T-helper 1 cell (primary cell): ENCODE measurements at places on chromosomes 6 and 20.

DNA sequence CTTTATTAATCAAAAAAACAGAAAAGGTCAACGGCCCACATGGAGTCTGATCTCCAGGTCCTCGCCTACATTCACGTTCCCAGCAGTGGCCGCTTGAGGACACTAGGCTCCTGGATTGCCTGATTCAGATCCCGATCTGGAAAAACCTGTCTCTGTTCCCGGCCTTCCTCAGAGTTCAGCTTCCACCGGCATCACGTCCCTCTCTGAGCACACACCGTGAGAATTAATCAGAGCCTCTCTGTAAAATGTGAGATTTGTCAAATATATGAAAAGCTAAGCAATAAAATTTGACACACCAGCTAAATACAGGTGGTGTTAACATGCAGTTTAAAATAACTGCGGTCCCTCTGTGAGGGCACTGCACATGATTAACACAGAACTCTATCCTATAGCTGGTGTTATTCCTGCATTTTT, 122.8 kb upstream of the COL21A1 start:
- no peak for DNase-seq

- DNase-seq, result no peak
Observed at GRCh38 chr6:107101686-107102413, 13.5 kb downstream of the BEND3 start.

DNA sequence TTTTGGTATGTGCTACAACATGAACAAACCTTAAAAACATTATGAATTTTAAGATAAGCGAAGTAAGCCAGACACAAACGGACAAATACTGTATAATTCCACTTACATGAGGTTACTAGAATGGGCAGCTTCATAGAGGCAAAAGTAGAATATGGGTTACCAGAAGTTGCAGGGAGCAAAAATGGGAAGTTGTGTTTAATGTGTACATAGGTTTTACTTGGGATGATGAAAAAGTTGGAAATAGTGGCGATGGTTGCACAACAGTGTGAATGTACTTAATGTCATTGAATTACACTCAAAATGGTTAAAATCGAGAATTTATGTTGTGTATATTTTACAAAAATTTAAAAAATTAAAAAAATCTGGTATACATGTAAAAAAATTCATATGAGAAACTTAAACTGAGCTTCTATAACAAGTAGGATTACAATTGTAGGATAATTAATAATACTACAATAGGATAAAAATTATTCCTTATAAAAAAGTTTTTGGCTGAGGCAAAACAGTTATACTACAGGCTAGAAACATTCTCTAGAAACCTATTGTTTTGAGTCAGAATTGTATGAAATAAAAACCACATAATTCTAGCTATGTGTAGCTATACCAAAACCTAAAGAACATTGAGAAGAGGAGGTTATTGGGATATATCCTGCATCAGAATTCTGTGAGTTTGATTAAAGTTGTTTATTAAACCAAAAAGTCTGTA, 24.8 kb upstream of the DYNLRB1 start:
- DNase-seq, result no peak

DNA sequence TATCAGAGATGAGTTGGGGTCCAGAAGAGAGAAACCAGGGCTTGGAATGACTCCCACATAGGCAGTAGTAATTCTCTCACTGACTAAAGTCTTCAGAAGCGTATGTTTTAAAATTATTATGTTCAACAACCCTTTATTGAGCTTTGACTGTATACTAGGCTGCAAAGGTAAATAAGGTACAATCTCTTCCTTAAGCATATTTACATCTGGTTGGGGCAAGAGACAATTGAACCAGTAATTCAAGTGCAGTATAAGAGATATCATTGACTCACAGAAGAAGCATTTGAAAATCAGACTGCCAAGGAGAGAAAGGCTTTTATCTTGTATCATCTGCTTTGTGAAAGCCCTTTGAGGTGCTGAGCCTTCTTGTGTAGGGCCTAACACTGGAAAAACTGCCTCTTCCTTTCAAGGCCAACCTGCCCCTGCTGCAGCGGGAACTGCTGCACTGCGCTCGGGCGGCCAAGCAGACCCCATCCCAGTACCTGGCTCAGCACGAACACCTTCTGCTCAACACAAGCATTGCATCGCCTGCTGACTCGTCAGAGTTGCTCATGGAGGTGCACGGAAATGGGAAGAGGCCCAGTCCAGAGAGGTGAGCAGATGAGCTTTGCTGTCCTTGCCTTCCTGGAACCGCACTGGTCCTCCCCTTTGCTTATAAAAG, 39.3 kb upstream of the C20orf144 start:
- DNase-seq, result no peak

GRCh38 chr6:25875563-25875905, 1.5 kb upstream of the SLC17A3 start:
- no peak for DNase-seq

DNA sequence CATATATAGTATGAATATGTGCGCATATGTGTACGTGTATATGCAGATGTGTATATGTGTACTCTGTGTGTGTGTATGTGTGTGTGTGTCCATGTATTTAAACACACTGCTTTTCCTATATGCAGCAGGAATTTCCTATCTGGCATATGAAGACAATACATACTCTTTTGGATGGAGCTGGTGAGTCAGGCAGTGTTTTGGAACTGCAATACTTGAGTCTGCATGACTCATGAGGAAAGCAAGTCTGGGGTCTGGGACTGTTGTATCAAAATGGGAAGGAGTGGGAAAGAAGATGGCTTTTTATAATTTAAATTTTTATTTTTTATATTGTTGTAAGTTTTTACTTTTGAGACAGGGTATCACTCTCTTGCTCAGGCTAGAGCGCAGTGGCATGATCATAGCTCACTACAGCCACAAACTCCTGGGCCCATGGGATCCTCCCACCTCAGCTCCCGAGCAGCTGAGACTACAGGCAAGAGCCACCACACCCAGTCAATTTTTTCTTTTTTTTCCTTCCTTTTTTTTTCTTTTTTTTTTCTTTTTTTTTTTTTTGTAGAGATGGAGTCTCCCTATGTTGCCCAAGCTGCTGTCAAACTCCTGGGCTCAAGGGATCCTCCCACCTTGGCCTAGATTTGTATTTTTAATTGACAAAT, 72.2 kb downstream of the ATXN1 start:
- no peak for DNase-seq

DNA sequence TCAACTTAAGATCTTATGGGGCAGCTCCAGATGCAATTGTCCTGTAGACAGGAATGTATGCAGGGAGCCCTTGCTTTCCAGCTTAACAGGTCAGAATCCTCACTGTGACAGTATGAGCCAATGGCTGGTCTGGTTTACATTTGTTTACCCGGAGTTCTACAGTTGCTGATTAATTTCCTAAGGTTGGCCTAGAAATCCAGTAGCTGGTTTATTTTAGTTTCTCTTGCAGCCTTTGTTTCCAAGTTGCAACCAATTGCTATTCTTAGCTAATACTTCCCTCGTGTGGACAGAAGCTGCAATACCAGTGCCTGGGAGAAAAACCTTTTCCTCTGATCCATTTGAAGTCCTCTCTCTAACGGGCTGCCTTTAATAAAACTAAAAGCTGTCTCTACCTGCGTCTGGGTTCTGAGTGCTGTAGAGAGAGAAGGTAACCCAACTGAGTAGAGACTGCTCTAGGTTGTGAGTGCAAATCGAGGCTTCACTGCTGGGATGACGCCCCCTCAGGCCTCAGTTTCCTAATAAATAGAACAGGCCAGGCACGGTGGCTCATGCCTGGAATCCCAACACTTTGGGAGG, 45.9 kb downstream of the ZNF217 start:
- DNase-seq, result no peak

GRCh38 chr20:48175261-48175660, 390.0 kb upstream of the SULF2 start:
- no peak for DNase-seq

DNA sequence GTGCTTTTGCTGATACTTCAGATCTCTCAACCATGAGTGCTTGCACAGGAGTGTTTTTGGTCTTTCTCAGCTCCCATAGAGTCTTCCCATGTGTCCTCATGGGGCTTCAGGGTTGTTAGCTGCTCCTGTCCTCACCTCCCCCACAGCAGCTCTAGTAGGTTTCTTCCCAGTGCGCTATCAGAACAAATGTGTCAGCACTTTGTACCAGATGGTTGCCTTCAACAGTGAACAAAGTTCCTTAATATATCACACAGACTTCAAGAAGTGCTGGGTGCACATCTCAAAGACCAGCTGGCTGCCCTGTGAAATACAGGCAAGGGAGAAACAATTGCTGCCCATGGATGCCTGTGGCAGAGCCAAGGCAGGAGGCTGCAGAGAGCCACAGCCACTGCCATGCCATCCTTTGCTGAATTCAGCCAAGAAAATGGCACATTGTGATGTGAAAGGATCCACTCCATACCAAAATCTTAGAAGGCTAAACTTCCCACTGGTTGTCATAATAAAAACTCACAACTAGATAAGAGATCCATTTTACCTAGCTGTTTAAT, 471.3 kb downstream of the C6orf118 start:
- no peak for DNase-seq

- no peak for DNase-seq
Observed at GRCh38 chr6:113122060-113122459, 735.1 kb upstream of the MARCKS start.

- no peak for DNase-seq
Observed at GRCh38 chr6:36913082-36913481, 27.3 kb downstream of the C6orf89 start.

DNA sequence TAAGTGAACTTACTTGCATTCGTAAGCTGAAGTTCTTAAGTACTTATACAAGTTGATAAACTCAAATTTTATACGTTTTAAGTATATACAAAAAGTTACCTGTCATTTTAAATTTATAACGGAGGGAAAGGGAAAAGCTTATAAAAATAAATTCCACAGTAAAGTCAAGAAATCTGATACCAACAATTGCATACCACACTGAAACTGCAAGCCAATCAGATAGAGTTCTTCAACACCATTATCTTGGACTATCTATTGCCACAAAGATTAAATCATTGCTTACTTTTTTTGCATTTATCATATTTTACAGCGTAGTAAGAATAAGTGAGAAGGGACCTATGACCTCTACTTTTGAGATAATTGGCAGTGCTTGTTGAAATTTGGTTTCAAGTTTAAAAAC, 386.7 kb downstream of the TFAP2A start:
- no peak for DNase-seq

GRCh38 chr6:158257425-158257759, 54.9 kb upstream of the TULP4 start:
- DNase-seq, result no peak

DNA sequence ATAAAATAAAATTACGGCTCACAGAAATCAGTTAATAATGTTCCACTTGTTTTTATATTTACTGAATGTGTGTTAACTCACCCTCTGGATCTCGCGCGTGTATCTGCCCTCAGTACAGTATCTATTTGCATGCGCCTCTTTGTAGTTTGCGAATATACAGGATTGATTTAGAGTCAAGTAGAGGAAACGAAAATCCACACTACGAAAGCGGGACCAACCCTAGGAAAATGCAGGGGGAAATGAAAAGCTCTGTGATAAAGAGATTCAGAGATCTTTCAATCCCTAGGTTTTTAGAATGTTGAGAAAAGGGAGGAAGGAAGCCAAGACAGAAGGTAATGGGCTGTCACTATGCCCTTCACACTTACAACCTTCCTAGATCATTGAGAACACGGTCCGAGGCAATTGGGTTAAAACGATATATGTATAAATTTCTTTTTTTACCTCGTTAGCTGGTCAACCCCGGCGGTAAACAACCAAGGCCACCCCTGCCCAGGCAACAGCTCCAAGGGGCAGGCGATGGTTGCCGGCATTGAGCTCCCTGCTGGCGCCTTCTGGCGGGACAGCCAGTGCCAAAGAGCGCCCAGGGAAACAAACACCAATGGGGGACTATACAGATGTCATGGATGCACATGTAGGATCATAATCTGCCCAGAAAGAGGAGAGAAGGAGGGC, 792 bp upstream of the FUT9 start:
- no peak for DNase-seq

- DNase-seq, result peak; percentile 90
Observed at GRCh38 chr6:34236443-34237315, at the start of gene HMGA1. Gene HMGA1 (plus strand): TSS chr6:34236873. CDS start chr6:34240781, 3,908 bp downstream.

GRCh38 chr6:72715119-72715518, 93.3 kb downstream of the KCNQ5 start:
- DNase-seq, result no peak

DNA sequence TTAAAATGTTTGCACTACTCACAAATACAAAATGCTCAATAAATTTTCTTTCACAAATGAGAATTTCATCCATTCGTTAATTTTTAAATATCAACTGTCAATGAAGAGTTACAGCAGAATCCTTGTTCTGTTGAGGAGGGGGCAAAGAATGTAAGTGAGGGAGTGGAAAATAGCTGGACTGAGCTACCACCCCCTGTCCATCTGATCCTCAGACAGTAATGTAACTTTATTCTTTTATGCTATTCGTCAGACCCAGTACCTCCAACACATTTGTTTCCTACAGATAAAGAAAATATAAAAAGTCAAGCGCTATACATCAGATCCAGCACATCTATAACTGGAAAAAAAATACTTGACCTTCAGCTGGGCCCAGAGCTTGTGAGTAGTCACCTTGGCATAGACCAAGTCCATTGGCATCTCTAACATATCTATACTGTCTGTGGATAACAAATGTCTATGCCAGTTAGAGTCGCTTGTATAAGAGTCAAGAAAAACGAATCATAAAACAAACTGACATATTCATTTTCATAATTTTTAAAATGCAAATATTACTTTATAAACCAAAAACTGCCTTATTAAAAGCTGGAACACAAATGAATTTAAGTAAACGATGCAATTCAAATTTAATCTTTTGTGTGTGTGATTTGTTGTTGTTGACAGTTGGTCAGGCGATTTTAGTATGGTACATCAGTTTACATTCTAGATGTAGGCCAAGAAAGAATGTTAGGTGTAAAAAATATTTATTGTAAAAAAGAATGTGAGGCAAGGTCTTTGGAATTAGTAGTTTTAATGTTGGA, 57.2 kb upstream of the HFE start:
- DNase-seq, result no peak

DNA sequence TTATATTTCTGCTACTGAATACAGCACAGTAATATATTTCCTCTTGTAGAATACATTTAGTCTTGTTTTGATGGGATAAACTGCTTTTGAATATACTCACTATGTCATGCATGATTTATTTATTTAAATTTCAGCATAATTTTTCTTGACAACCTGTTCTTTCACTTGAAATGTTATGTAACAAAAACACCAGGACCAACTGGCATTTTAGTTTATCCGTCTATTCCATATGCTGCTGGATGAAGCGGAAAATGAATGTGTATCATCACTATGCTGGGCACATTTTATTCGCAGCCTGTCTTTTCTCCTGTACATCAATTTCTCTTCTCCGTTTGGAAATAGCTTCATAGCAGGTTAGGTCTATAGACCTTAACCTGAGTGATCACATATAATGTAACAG, 206.8 kb upstream of the PLCB4 start:
- DNase-seq, result no peak

DNA sequence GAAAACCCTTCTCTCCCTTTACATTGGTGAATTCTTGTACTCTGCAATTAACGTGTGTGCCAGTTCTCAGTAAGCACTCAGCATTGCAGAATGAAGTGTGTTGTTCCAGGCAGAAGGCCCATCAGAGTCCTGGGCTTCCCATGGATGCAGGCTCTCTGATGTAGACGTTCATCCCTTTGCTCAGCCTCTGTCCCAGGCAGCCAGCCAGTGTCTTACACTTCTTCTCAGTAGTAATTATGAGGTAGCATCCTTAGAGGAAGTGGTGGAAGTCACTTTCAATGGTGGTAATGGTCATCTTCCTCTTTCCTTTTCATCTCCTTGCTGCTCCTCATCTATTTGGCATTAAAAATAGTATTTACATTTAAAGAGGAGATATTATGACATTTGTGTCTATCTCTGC, 66.7 kb upstream of the FYN start:
- DNase-seq, result no peak

GRCh38 chr6:129108337-129108736, 225.4 kb downstream of the LAMA2 start:
- no peak for DNase-seq
